ENCODE measurements at places on chromosomes 4 and X. TPM values are rescaled to one million over a fixed set of nuclear protein-coding genes. Genes with fewer than 3 reads are reported as not detected.

- no peak for DNase-seq
Measured at GRCh38 chrX:72094894-72095293, 36.8 kb downstream of the RTL5 start.

- no peak for DNase-seq
Measured at GRCh38 chrX:29039501-29039900, 452.3 kb downstream of the IL1RAPL1 start.

- DNase-seq, result peak; percentile 70
Measured at GRCh38 chr4:3283916-3284315, 8.9 kb upstream of the RGS12 start.

DNA sequence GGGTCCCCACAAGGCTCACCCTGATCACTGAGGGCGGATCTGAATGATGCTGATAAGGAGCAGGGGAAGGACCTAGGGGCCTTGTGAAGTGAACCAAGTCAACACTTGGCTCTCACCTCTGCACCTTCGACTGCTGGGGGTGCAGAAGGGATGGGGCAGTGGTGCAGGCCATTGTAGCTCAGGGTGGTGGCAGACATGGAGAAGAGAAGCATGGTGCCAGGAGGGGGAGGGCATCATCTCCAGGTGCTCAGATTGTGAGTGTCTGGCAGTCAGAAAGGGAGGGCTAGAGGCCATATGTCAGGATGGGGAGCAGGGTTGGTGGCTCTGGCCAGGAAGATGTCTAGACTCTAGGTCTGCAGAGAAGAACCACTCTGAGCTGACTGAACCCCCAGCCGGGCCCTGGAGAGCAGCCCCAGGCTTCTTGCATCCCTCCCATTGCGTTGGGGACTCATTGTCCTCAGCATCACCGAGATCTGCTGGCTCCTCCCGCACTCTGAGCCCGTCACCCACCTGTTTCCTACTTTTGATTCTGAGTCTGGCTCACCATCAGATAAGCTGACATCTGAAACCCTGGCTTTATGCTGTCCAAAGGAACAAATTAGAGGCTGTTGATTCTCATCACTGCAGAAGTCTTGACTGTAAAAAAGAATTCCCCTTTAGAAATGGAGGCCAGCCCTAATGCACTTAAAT, 3.8 kb downstream of the APLN start:
- peak; percentile 94 for DNase-seq

DNA sequence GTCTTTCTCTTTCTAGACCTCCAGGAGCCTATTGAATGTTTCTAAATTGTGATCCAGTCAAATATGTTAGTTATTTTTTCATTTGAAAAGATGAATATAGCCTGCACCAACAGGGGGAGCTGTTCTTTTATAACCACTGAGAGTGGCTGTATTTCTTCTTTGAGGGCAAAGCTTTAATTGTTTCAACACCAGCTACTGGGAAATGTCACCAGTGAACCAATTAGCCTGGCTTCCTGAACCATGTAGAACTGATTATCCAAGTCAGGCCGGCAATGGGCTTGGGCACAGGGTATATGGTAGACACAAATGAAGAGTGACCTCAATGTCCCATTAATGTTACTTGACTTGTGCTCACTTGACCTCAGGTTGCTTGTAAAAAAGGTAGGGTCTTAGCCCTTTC, 4.8 kb upstream of the DAPP1 start:
- DNase-seq, result no peak

DNA sequence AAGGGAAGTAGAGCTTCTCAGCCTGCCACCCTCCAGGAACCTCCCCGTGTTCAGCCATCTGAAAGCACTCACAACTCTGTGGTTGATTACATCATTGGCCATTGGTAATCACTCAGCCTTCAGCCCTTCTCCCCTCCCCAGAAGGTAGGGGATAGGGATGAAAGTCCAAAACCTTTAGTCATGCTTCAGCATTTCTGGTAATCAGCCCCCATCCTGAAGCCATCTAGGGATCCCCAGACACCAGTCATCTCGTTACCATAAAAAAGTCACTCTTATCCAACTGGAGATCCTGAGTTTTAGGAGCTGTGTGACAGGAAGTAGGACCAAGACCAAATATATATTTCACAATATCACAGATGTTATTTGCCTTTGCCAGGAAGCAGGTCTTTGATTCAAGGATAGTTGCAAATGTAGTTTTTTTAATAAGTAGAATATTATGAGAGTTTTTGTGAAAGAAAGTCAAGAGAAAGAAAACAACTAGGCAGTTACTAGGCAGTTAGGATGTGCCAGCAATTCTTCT, 364.6 kb upstream of the NOCT start:
- no peak for DNase-seq

GRCh38 chrX:37813570-37813969, 33.7 kb downstream of the CYBB start:
- DNase-seq, result no peak

DNA sequence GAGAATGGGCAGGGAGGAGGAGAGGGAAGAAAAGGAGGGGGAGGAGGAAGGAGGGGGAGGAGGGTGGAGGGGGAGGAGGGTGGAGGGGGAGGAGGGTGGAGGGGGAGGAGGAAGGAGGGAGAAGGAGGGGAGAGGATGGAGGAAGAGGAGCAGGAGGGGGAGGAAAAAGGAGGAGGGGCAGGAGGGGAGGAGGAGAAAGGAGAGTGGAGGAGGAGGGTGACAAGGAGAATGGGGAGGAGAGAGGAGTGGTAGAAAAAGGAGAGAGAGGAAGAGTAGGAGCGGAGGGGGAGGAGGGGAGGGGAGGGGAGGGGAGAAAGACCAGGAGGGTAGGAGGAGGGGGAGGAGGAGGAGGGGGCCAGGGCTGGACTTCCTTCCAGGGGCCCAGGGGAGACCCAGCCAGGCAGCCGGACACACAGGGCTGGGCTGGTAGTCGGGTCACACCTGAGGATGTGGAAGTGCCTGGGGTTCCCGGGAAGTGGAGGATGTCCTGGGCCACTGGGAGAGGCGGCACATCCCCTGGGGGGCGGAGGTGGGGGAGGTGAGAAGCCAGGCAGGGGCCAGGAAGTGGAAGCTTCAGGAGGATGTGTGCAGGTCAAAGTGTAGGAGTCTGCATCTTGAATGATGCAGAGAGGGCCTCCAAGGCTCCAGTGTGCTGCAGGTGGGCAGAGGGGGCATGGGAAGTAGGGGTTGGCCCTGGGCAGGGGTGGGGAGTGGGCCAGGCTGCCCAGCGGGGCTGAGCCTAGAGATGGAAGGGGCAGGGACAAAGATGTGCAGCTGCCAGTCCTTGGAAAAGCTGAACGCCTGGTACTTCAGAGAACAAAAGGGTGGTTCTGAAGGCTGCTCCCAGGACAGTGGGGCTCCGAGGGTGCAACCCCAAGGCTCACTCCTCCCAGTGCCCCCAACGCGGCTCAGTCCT, 18.8 kb downstream of the IL3RA start:
- no peak for DNase-seq

DNA sequence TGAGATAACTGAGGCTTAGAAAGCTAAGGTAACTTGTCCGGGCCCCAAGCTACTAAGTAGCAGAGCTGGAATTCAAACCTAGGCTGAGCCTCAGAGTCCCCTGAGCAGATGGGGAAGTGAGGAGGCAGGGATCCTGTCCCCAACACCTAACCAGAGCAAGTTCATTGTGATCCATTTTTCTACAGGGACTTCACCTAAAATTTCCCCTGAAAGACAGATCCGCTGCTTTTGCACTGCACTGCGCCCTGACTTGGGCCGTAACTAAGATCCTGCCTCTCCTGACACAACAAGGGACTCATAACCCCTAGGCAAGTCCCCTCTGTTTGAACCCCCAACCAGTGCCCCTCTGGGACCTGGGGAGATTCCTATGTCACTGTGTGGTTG, 25.6 kb upstream of the MTM1 start:
- DNase-seq, result no peak

Gene GPR50
- total RNA-seq, result not detected

Gene RASSF6
- total RNA-seq, result 16.9 TPM

Gene LDOC1
- 10.6 TPM for total RNA-seq

Gene TMEM271
- 0.25 TPM for total RNA-seq

Gene SMIM43
- not detected for total RNA-seq

Data from vagina (tissue), 2 donors.